Islet precursor cell (in vitro differentiated cells): ENCODE measurements at places on chromosomes 7 and 10.

DNA sequence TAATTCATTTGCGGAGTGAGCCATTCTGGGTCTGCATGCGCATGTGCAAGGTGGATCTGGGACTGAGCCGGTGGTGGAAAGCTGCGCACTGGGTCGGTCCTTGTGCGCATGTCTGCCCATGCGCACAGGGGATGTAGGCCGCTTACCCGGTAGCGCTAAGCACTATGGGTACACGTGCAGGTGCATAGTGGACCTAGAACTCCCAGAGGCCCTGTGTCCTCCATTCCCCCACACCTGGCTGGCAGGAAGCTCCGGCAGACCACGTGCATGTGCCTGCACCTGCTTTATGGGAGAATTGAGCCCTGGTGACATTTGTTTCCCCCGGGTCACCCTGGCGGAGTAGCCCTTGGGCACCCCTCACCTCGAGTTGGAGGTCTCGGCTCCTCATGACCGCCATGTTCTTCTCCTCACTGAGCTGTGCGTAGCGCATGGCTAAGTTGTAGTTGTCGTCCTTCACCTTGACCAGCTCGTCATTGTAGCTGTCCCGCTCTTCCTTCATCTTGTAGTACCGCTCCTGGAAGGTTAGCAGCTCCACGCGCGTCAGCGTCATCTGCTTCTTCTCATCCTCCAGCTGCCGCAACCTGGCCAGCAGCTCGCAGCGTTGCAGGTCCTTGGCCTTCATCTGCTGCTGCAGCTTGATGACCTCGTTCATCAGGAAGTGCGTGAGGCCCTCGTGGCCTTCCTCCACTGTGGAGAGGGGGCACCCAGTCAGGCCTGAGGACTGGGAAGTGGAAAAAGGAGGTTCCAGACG is 99.6 kb downstream of the CARD11 start:
- peak; percentile 38 for DNase-seq

GRCh38 chr7:22765609-22766008 is 38.6 kb downstream of the IL6 start:
- no peak for DNase-seq

DNA sequence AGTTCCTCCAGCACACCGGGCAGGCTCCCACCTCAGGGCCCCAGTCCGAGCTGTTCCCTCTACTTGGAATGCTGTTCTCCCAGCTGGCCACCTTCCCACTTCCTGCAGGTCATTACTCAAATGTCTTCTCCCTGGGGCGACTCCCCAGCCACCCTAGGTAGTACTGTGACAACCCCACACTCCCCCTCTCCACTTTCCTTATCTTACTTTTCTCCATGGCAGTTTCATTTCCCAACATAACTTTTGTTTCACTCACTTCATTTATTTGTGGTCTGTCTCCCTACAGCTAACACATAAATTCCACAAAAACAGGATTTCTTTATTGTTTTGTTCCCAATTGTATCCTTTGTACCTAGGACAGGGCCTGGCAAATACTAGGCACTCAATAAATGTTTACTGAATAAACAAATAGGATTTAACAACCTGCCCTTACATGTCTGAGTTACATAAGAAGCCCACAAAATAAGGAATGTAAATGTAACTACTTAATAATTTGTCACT is 76.5 kb downstream of the JAZF1 start:
- DNase-seq: peak; percentile 72

GRCh38 chr7:46932676-46933424 is 649.1 kb downstream of the TNS3 start:
- no peak for DNase-seq

- no peak for DNase-seq
These were observed 249.7 kb downstream of the AHR start for GRCh38 chr7:17548014-17548653.

GRCh38 chr10:3672220-3672619 is 112.8 kb downstream of the KLF6 start:
- no peak for DNase-seq

DNA sequence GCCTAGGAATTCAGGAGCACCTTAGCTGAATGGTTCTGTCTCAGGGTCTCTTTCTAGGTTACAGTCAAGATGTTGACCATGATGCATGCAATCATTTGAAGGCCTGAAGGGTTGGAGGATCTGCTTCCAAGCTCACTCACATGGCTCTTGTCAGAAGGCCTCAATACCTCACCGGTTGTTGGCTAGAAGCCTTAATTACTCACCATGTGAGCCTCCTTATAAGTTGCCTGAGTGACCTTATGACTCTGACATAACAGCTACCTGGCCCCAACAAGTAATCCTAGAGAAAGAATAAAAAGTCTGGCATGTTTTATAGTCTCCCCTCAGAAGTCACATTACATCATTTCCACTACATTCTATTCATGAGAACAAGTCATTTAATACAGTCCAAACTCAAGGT is 3.4 kb upstream of the C1GALT1 start:
- no peak for DNase-seq

GRCh38 chr10:131896403-131896802 is 4.4 kb upstream of the PPP2R2D start:
- DNase-seq: no peak

GRCh38 chr7:37284805-37285231 is 163.8 kb downstream of the ELMO1 start:
- peak; percentile 83 for DNase-seq

DNA sequence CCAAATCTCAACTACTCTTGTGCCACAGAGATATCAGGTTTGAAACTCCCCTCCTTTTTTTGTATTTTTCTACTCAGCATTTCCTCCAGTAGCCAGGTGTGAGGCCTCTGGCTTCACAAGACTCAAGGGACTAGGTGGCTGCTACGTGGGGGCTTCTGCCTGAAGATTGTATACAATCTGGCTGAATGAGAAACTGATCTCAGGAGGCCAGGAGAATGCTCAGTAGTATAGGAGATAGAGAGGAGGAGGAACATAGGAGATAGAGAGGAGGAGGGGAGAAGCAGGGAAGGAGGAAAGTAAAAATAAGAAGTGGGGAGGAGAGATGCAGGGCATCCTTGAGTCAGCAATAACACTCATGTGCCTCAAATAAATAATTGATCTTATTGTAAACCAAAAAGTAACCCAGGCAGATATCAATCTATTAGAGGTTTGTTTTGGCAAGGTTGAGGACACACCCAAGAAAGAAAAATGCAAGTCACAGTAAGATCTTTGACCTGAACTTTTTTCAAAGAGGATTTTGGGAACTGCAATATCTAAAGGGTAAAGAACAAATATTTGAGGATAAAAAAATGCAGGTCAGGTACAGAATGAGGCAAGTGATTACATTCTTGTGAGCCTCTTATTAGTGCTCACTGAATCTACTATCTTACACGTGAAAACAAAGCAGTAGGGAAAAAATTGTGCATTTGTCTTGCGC is 36.8 kb downstream of the AKR1C8 start:
- no peak for DNase-seq

- peak; percentile 47 for DNase-seq
These were observed 14.5 kb upstream of the ZNF273 start for GRCh38 chr7:64888561-64888900.

- no peak for DNase-seq
These were observed 26.3 kb downstream of the MKI67 start for GRCh38 chr10:128099901-128100300.

- peak; percentile 29 for DNase-seq
These were observed 7.8 kb downstream of the HTRA1 start for GRCh38 chr10:122468926-122469781.

DNA sequence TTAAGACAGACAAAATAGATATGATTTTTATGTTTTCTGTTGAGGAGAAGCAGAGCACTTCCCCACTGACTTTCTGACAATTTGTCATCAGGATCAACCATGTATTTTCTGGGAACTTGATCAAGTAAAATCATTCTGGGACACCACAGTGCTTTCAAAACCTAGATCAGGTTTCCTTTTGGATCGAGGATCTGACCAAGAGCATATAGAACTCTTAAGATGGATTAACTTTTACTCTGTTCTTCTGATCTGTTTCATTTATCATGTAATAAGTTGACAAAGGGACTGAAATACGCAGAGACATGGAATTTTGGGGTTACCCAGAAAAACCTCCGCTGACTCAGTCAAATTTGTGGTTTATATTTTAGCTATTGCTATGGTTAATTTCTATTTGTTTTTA is 136.0 kb upstream of the WNT16 start:
- no peak for DNase-seq

DNA sequence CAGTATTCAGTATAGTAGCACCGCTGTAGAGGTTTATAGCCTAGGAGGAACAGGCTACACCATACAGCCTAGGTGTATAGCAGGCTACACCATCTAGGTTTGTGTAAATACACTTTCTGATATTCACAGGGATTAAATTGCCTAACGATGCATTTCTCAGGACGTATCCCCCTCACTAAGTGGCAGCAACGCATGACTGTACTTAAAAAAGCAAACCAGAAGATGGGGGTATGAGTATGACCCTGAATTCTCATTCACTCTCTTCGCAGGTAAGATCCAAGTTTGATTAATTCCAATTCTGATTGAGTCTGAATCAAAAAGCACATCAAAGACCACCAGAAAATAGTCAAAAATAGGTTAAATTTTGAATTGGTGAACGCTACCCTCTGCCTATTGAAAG is 972 bp downstream of the ORC5 start:
- no peak for DNase-seq

- no peak for DNase-seq
These were observed 30.0 kb upstream of the MSRB2 start for GRCh38 chr10:23065181-23065948.

DNA sequence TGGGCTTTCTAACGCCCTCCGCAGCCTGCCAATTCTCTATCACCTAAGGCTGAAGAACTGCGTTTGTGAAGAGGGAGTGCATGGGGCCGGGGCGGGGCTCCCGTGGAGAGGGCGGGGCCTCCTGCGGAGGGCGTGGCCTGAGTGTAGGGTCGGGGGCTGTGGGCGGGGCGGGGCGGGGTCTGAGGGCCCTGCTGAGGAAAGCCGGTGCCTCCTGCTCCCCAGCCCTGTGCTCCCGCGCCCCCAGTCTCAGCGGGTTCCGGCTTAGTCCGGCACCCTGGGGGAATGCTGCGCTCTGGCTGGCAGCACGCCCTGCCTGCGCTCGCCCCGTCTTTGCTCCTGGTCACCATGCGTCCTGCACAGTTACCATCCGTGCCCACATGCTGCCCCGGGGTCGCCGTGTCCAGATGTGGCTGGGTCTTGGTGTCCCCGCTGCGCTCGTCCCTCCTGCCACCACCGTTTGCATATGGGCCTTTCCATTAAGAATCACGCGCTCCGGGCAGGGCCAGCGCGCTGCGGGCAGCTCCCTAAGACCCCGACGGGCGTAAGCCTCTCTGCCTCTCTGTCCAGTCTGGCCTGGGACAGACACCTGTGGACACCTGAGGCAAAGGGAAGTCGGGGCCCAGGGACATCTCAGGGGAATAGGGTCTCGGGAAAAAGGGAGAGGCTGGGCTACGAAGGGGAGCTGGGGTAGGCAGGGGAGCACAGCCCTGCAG is 144.0 kb upstream of the RET start:
- DNase-seq: peak; percentile 79

GRCh38 chr7:130946114-130946513 is 212.1 kb upstream of the KLF14 start:
- DNase-seq: no peak

- DNase-seq: no peak
These were observed 109.1 kb upstream of the TNS3 start for GRCh38 chr7:47690902-47691558.
